ENCODE measurements at places on chromosomes 7 and 10. TPM values are rescaled to one million over a fixed set of nuclear protein-coding genes. Genes with fewer than 3 reads are reported as not detected.

GRCh38 chr7:22452960-22453558, 46.9 kb downstream of the STEAP1B start:
- no peak for DNase-seq

GRCh38 chr7:102153599-102153946, 133.1 kb upstream of the SH2B2 start:
- DNase-seq = no peak

DNA sequence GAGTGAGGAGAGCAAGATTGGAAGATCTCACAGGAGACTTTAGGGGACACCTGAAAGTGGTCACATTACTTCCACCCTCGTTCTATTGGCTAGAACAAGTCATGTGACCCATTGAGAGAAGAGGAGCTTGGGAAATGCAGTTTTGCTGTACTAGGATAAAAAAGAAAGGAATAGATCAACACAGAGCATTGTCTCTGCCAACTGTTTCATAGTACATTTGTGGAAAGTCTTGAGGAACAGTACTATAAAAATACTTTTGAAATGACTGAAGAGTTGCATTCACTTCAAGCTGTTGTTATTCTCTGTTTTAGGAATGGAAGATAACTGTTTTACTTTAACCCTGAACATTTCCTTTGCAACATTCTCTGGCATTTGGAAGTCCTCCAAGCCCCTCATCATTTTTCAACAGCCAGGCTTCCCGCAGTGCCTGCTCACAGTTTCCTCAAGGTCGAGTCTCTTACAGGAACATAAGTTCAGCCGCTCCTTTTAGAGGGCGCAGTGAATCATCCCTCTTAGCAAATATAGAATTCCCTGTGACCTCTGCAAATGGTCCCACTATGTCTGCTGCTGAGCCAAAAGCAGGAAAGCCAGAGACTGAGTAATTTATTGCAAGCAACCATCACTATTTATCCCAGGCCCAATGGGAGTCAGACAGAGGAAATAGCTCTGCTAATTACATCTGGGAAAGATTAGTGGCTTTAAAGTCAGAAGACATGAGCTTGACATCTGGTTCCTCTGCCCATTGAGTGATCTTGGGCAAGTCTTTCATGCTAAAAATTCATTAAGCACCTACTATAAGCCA, 40.7 kb downstream of the MRPL32 start:
- DNase-seq = no peak

GRCh38 chr10:62719061-62719460, 85.5 kb upstream of the ADO start:
- no peak for DNase-seq

DNA sequence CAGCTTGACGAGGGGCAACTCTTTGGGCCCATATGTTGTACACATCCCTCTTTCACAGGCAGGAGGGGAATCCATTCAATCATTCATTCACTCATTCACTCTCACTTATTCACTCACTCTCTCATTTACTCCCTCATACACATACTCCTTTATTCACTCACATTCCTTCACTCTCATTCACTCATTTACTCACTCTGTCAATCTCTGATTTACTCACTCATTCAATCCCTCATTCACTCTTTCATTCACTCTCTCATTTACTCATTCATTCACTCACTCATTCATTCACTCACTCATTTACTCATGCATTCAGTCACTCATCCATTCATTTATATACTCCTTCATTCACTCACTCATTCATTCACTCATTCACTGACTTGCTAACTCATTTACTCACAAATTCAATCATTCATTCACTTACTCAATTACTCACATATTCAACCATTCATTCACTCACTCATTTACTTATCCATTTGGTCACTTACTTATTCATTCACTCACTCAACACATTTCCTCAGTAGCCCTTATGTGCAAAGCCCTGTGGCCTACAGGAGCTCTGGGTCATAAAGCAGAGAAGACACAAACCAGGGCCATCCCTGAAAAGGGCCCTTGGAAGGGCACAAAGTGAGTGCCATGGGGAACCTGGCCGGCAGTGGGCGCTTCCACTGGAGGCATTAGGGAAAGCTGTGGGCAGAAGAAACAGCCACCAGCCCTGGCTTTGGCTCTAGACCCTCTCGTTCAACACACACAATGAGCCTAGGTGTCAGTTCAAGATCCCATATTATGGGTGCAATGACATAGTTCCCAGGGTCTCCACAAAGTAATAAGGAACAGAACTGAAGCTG, 26.0 kb downstream of the HIP1 start:
- no peak for DNase-seq

DNA sequence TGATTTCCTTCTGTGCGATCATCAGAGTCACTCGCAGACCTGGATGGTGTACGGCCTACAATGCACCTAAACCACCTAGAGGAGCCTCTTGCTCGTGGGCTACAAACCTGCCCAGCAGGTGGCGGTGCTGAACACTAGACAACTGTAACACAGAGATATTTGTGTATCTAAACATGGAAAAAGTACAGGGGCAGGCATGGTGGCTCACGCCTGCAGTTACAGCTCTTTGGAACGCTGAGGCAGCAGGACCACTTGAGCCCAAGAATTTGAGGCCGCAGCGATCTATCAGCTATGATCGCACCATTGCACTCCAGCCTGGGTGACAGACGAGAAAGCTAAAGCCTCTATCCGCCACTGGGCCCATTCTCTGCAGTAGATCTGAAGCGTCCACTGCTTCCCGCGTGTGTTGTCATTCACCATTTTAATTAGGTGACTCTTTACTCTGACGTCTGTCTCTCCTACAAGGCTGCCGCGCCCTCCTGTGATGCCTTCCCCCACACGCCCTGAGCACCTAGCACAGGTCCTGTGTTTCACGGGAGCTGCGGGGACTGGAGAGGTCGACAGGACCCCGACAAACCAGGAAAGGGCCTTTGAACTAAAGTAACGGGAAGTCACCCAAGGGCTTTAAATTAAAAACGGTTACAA, 774 bp downstream of the TUBGCP2 start:
- DNase-seq = peak; percentile 80

The GARIN1A gene
- 4.5 TPM for total RNA-seq

DNA sequence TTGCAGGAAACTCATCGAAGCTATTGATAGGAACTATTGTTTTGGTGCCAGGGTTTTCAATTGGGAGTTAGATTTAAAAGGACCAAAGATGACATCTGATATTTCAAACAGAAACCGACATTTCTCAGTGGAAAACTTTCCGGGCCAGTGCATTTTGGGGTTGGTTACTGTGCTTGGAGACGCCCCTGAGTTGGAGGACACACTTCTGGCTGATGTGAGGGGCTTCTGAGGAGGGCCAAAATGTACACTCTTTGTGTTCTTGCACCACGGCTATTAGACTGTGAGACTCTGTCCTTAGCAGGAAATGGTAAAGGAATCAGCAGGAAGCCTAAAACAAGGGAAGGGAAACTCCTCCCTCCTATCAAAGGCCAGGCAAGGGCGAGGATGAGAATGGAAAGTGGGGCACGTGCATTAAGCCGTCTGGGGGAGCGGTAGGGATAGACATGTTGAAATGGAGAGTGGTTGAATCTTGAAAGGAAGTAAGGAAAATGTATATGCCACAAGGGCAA, 1.8 kb upstream of the SRGN start:
- no peak for DNase-seq

The DNAJB9 gene
- total RNA-seq = 64.0 TPM

- peak; percentile 42 for DNase-seq
Observed at GRCh38 chr7:98841179-98841997, 28.4 kb downstream of the TMEM130 start.

DNA sequence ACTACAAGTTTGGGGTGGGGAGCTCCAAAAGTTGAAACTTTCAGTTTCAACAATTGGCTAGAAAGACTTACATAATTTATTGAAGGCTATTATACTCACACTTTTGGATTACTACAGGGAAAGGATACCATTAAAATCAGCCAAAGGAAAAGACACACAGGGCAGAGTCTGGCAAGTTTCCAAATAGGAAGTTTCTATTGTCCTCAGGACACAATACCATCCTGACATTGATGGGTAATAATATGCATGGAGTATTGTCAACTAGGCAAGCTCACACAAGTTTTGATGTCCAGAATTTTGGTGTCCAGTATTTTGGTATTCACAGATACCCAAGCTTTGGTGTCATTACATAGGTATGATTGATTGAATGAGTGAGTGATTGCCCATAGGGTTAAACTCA, 872.6 kb upstream of the SORCS1 start:
- DNase-seq = no peak

DNA sequence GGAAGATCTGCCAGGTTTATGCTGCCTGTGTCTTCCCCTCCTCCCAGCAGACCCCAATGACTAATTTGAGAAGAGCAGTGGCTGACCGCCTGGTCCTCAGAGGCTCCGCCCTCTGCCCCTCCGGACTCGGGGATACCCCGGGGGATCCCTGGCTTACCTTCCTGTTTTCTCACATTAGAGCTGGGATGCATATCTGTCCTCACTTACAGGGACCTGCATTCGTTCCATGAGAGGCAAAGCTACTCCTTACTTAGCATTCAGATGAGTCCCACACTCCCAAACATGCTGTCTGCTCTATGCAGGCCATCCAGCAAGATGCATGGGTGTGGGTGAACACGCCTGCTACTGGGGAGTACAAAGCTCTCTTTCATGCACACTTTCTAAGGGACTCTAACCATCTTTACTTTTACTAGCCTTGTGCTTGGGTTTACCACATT, 24.0 kb downstream of the VOPP1 start:
- no peak for DNase-seq

DNA sequence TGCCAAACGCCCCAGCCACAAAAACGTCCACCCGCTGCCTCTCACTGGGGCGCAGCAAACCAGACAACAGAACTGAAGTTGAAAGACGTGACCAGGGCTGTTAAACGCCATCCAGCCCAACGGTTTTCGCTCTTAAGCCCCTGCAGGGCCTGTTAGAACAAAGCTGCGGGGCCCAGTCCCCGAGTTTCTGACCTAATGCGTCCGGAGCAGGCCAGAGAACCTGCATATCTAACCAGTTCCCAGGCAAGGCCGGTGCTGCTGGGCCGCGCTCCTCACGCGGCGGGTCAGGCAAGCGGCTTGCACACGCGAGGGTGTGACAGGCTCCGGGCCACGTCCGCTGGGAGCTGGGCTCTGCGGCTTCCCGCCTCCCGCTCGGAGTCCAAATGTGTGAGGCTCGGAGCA, 87.0 kb downstream of the PTPRN2 start:
- DNase-seq = no peak

GRCh38 chr10:28949005-28950004, 272.0 kb downstream of the BAMBI start:
- no peak for DNase-seq

DNA sequence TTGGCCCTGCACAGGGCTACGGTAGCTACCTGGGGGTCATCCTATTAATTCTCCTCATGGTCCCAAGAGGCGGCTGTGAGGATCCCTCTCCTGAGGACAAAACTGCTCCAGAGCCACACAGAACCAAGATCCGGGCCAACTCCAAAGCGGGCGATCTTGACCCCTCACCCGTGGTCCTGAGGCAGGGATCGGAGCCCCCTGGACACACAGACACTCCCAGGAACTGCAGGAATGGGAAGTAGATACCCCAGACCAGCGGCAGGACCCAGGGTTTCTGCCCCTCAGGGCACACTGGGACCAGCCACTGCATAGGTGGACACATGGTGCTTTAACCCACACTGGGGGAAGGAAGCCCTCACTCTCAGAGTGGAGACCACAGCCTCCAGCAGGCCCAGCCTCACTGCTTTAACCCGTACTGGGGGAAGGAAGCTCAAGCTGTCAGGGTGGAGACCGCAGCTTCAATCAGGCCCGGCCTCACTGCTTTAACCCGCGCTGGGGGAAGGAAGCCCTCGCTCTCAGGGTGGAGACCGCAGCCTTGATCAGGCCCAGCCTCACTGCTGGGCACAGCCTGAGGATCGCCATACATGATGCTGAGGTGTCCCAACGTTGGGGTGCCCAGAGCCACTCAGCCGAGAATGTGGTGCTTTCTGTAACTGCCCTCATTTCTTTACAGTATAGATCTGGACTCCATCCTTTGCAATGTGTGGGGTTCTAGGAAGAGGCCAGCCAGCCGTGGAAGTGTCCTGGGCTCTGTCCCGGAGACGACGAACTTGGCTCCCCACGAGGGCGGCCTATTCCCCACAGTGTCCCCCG, 60.1 kb downstream of the DIP2C start:
- no peak for DNase-seq

The RNF133 gene
- total RNA-seq = 1.0 TPM

- no peak for DNase-seq
Observed at GRCh38 chr10:91194497-91195179, 25.8 kb upstream of the PCGF5 start.

The CNTNAP2 gene
- total RNA-seq = 43.7 TPM

GRCh38 chr7:158076656-158077055, 511.0 kb downstream of the PTPRN2 start:
- no peak for DNase-seq

DNA sequence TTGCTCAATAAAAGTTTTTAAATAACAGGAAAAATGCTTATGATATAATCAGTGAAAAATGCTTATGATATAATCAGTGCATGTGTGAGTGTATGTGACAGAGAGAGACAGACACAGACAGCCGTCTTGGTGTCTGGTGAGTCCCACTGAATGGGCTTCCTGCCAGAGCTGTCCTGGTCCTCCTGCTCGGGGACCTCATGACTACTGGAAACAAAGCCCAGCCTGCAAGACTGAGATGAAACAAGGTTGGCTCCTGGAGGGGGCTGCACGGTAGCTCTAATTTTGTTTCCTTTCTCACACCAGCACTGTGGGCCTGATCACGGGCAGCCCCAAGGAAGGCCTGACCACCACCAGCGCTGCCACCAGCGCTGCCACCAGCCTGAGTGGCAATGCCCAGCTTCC, 57.3 kb downstream of the NRP1 start:
- DNase-seq = no peak

DNA sequence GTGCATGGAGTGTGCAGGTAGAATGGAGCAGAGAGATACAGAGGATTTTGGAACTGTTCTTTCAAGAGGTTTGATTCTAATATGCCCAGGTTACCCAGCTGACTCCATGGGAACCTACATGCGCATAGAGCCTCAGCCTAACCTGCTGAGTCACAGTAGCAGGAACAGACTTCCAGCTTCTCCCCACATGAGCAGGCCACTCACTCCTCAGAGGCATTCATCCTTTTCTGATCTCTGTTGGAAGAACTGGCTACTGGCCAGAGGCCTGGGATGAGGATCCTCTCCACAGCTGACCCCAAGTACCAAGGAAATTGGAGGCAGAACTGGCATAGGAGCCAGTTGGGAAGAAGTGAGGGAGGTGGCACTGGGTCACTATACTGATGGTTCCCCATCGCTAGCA, 17.9 kb upstream of the CCSER2 start:
- DNase-seq = no peak

The RBP3 gene
- total RNA-seq = not detected

GRCh38 chr10:67657775-67658174, 38.2 kb downstream of the CTNNA3 start:
- no peak for DNase-seq

The CPA2 gene
- not detected for total RNA-seq
